ENCODE measurements at places on chromosomes 5 and 9. TPM values are rescaled to one million over a fixed set of nuclear protein-coding genes. Genes with fewer than 3 reads are reported as not detected.

GRCh38 chr5:134022333-134022732 lies 17.6 kb upstream of the VDAC1 start:
- no peak overlapping the region for H3K27ac ChIP-seq
- DNase-seq, result no peak
- no peaks in the 10 kb centered on the region for H3K36me3 ChIP-seq
- H3K4me1 ChIP-seq, result no peaks in the 10 kb centered on the region
- peaks cover 9% of the 10 kb centered on the region for H3K27me3 ChIP-seq
- no peak overlapping the region for H3K4me3 ChIP-seq

DNA sequence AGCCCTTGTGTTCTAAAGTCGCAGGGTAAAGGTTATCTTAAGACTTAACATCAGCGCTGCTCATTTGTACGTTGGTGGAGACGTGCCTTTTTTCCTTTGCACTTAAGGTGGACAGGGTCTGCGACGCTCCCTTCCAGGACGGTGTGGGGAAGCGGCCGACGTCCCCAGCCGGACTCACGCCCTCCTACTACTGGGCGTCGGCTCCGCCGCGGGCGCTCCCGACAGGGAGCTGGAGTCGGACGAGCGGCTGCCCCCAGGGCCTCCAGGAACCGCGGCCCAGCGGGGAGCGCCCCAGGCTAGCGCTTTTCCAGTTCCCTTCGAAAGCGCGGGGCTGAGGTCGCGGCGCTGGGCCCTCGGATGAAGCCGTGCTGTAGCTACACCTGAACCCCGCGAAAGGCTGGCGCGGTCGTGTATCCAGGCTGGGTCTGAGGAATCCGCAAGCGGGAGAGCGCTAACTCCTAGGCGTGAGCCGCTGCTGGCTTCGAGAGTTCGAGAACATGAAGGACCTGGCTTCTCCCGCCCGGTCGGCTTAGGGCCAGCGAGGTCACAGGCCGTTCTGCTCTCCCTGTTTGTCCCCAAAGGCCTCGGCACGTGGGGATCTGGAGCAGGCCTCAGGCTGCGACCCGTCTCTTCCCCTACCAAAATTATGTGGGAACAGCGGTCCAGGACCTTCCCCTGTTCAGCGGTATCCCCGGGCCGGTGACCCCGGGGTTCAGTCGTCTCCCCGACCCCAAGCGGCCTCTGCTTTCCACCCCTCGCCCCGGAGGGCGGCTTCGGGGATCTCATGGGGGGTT lies 3.8 kb upstream of the DMRT3 start:
- H3K4me3 ChIP-seq, result peak overlapping the region; percentile 3
- peaks cover 19% of the 10 kb centered on the region for H3K36me3 ChIP-seq
- no peak for DNase-seq
- H3K4me1 ChIP-seq, result peaks cover 12% of the 10 kb centered on the region

DNA sequence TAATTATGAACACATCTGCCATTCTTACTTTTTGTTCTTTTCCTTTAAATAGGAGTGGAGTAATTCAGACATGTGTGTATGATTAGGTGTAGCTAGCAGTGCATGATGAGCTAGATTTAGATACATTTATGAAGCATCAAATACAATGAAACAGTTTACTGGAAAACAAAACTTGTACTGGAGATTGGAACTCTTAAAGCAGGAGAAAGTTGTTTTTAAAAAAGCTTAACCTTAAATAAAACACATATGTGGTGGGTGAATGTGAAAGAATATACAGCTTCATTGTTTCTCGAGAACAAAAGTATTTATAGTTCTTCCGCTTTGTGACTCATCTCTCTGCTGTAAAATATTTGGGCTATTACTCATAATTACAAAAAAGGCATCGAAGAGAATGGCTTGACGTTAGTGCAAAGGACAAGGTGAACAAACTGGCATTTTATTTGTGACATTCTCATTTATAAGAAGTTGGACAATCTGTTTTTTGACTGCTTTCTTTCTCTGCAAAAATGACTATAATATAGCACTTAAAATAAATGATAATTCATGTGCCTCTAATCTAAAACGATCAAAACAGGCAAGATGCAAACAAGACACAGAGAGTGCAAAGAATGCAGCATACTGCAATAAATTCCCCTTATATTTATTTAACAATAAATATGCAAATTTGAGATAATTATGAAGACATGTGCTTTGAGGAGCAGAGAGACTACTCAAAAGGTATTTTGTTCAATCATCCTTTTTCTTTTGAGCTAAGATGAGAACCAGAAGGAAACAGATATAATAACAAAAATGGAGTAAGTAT lies 478.8 kb downstream of the CETN3 start:
- no peak overlapping the region for H3K27ac ChIP-seq
- no peaks in the 10 kb centered on the region for H3K27me3 ChIP-seq
- no peak overlapping the region for H3K4me3 ChIP-seq
- no peaks in the 10 kb centered on the region for H3K36me3 ChIP-seq
- DNase-seq, result no peak

DNA sequence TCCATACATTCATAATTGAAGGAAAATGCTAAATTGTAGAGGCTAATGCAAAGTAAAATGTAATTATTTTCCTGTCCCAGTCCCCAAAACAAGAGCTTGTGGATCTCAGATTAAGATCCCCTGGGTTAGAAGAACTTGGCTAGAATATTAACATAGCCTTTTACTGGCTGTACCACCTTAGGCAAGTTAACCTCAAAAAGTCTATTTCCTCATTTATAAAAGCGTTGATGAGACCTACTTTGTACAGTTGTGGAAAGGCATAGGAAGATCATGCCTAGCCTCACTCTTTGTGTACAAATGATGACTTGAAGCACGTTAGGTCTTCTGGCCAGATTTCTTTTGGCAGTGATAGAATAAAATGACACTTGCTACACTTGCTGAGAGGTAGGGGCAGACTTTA lies 97.2 kb downstream of the F2RL2 start:
- H3K36me3 ChIP-seq, result peaks cover 4% of the 10 kb centered on the region
- no peak for DNase-seq
- H3K27ac ChIP-seq, result no peak overlapping the region
- peaks cover 51% of the 10 kb centered on the region for H3K4me1 ChIP-seq
- H3K4me3 ChIP-seq, result no peak overlapping the region
- no peaks in the 10 kb centered on the region for H3K27me3 ChIP-seq

- peak overlapping the region; percentile 41 for H3K27ac ChIP-seq
- no peaks in the 10 kb centered on the region for H3K36me3 ChIP-seq
- H3K27me3 ChIP-seq, result peaks cover 53% of the 10 kb centered on the region
- peak overlapping the region; percentile 77 for H3K4me3 ChIP-seq
- H3K4me1 ChIP-seq, result peaks cover 30% of the 10 kb centered on the region
These were observed 600 bp downstream of the ENC1 start for GRCh38 chr5:74639807-74640449.

FSD1L gene
- 8.3 TPM for total RNA-seq

IFNA21 gene
- not detected for total RNA-seq

GRCh38 chr9:90044710-90045151 lies 439.9 kb downstream of the GADD45G start:
- H3K27ac ChIP-seq, result no peak overlapping the region
- no peaks in the 10 kb centered on the region for H3K4me1 ChIP-seq
- no peak for DNase-seq
- H3K36me3 ChIP-seq, result no peaks in the 10 kb centered on the region

DNA sequence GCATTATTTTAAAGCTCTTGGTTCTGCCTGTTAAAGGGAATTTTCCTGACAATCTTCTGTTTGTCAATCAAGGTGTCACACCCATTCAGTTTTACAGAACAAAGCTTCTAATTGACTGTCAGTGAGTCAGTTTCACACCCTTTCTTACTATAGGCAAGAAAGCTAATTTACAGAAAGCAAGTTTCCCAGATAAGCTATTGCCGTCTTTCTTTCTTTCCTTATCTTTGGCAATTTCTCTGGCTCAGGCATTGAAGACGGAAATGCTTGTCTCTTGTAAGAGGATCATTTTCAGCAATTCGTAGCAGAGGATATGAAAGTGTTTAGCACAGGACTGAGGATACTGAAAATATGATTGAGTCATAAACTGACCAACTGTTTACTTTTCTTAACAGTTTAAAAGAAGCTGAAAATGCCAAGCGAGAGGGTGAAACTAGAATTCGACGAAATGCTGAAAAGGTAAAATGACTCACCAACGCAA lies 27.0 kb downstream of the SPINK5 start:
- no peaks in the 10 kb centered on the region for H3K36me3 ChIP-seq
- no peaks in the 10 kb centered on the region for H3K27me3 ChIP-seq
- H3K4me1 ChIP-seq, result no peaks in the 10 kb centered on the region
- no peak overlapping the region for H3K4me3 ChIP-seq
- H3K27ac ChIP-seq, result no peak overlapping the region
- DNase-seq, result no peak

PLAC8L1 gene
- 0.42 TPM for total RNA-seq
